Activated T-helper 1 cell treated with anti-CD3 and anti-CD28 coated beads, Interleukin-2, amount 50 U/mL, for 16 hours (primary cell): ENCODE measurements at places on chromosomes 5 and 9.

DNA sequence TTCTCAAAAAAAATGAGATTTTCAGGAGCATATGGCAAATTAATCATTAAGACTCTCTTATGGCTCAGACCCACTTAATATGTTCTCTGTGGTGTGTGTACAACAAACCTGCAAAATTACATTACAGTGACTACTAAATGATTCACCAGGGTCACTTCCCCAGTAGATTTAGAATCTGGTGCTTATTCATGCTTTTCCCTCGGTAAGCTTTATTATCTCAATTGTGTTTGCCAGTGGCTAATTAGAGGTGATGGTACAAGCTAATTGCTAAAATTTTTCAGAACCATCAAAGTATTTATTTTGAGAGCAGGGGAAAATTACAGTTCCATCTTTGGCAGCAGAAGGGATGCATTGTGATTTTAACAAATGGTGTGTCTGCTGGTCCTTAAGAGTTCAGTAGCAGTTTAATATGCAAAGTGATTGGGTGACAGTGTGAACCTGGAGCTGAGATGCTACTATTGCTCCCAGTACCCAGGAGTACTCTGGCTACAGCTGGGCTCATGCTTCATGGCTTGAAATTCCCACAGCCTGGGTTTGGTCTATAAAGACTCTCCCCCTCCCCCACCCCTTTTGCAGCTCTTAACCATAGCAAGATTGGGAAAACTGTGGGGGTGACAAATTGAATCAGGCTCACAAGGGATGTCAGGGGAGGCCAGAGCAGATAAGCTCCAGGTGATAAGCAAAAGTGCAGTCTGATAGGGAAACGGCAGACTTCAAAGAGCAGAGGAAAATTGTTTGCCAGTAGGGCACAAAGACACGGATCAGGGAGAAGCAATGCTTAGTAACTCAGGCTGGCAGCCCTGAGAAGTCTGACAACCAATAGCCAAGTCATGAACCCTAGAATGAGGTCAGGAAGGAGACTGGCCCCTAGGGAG lies 92.8 kb upstream of the RAD23B start:
- DNase-seq = no peak

DNA sequence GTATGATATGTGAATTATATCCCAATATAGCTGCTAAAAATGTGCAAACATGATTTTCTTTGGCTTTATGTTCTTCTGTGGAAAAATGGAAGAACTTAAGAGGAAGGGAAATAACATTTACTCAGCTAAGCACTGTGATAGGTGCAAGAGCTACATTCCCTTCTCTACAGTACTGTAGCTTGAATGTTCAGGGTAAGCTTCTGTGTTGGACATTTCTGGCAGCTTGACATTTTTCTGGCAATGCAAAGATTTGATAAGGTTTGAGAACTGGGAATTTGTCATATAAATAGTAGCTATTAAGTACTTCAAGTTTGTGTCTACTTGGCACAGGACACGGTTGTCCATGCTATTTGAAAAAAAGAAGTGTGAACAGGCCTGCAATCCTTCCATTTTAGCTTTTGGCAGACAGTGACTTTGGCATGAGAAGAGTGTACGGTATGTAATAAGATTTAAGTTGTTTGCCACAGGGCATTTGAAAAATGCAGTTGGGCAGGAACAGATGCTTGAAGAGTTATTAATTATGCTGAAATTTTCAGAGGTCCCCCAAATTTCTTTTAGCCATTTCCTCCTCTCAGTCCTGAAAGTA lies 77.6 kb downstream of the KIF4B start:
- no peak for DNase-seq

DNA sequence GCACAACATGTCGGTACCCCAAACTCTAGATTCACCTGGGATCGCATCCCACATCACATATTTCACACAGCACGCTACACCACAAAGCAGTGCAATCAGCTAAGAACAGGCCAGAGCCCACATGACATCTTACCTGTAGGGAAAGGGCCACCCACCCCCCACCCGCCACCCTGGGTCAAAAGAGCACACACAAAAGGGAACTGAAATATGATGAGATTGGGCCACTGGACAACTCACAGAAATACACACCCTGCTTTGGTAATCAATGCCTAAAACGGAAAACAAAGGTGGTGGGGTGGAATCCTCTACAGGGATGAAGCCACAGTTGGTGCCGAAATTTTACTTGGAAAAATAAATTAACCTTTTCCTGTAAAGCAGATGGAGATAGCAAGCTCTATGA lies 13.1 kb downstream of the RETREG1 start:
- no peak for DNase-seq

DNA sequence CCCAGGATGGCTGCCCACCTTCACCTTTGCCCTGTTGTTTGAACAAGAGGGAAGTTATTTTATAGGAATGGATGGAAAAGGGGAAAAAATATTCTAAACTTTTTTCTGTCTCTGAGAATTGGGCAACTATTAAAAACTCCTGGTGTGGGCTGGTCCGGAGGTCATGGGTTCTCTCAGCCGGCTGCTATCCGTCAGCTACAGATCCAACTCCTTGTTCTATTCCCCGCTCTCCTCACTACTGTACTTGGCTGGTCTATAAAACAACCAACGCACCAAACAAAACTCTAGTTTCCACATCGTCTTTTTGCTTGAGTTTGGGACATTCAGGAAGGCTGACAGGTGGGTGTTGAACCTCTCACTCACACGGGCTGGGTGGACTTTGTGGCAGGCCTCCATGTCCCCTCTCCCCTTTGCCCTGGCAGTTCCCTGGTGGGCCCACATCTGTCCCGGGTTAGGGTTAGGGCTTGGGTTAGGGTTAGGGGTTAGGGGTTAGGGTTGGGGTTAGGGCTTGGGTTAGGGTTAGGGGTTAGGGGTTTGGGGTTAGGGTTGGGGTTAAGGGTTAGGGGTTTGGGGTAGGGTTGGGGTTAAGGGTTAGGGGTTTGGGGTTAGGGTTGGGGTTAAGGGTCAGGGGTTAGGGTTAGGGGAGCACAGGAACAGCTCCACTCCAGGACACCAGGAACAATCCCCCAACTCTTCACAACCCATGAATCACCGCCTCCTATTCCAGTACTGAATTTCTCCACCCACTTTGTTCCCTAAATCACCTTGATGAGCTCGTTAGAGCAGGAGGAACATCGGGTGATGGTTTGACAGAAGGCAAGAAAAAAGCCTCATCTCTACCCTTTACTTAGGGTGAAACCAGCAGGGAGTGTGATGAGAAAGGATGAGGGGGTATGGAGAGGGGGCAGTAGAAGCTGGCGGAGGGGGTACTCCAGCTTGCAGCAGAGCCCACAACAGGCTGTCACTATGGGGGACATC lies 302.1 kb upstream of the IRX4 start:
- no peak for DNase-seq

GRCh38 chr5:139641116-139642080 lies 6.8 kb upstream of the CXXC5 start:
- DNase-seq = no peak

DNA sequence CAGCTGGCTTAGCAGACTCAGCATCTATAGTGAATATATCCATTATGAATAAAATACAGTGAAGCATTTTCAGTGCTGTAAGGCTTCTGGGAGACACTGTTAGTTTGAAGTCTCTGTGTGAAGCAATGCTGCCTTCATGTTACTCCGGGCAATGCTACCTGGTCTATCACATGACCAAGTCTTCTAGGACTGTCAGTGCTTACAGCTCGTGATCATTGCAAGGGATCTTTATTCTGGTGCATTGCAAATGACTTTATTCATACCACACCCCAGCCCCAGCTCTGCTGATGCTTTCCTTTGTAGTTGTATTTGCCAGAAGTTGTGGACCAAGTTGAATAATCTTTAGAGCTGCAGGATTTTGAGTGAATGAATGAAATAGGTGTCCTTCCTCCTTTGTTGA lies 21.9 kb upstream of the NDFIP1 start:
- DNase-seq = no peak

DNA sequence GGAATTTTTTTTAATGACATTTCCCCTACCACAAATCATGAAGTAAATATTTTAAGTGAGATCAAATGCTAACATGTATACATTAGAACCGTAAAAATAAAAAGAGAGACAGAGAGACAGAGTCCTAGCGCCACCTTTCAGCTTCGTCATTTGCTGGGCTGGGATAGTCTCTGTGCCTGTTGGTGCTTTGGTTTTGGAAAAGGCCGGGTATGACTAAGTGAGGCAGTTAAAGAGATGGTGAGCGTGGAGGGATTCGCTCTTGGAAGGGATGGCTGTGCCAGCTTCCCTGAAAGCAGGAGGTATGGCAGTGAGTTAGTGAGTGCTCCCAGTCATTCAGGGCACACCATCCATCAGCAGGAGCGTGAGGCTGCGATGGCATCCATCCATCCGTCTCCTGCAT lies 729.6 kb upstream of the WWC1 start:
- no peak for DNase-seq

DNA sequence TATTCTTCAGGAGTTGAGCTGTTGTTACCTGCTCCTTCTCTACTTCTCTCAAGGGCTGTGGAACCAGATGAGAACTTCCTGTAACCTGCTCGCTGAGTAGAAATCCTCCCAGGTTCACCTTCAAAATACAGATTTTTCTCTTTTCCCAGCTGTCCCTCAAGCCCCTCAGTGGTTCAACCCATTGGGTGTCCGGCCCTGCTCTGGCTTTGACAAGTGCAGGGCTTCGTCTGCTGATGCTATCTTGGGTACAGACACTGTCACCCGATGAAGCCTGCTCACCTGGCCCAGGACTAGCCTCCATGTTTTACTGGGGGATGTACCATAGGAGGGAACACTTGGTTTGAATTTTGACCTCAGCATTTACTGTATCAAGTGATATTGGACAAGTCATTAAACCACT lies 490.4 kb downstream of the IRX1 start:
- no peak for DNase-seq

DNA sequence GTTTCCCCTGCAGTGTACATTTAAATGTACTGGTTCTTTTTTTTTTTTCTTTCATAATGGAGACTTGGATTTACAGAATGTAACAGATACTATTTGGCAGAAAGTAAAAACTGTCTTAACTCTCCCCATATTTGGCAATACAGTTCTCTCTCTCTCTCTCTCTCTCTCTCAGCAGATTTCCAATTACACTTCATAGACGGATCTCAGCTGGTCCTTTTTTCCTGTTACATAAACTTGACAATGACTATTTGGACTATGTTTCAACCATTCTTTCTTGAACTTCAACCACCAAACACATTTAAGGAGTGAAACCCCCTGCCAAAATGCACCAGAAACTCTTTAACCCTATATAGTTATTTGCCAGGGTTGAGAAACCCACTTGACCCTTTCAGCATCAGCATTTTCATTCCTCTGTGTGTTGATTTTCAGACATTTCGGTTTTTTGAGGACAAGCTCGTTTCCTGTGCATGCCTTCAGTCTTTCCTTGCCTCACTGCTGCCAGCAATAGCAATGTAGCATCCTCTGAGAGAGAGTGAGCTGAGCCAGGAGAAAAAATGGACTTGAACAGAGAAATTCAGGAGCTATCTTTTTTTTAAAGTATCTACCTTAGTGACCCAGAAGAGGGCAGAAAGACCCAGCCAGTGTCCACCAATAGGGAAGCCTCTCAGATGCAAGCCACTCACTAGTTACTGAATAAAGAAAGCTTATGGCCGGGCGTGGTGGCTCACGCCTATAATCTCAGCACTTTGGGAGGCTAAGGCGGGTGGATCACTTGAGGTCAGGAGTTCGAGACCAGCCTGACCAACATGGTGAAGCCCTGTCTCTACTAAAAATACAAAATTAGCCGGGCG lies 26.0 kb upstream of the GNA14 start:
- DNase-seq = no peak

DNA sequence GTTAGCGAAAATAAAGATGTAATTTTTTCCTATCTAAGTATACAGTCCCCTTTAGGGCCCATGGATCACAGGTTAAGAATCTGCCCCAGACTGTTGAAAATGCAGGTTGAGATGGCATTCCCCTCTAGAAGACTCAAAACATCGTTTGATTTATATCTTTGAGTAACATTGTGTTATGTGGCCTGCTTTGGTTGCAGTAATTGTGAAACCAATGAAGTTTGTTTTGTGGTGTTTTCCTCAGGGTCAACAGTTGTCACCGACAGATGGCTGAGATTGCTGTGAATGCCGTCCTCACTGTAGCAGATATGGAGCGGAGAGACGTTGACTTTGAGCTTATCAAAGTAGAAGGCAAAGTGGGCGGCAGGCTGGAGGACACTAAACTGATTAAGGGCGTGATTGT lies 7.8 kb downstream of the CCT5 start:
- no peak for DNase-seq

DNA sequence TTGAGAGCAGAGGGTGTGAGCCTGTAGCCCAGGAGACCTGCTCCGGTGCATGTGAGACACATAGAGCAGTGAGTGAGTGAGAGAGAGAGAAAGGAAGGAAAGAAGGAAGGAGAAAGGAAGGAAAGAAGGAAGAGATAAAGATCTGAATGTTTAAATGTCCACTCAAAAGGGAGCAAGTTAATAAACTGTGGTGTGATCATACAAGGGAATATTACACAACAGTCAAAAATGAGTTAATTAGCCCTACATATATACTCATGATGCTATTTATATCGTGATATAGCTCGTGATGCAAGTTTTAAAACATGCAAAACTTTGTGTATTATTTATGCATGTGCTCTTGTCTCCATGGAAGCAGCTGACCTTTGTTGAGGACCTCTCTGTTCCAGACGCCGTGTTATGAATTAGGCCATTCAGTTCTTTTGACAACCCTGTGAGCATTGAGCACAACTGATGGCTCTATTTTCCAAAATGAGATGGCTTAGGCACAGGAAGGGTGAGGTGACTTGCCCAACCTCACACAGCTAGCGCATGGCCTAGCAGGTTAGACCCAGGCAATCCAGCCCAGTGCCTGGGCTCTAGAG lies 70.6 kb downstream of the HMCN2 start:
- DNase-seq = no peak

DNA sequence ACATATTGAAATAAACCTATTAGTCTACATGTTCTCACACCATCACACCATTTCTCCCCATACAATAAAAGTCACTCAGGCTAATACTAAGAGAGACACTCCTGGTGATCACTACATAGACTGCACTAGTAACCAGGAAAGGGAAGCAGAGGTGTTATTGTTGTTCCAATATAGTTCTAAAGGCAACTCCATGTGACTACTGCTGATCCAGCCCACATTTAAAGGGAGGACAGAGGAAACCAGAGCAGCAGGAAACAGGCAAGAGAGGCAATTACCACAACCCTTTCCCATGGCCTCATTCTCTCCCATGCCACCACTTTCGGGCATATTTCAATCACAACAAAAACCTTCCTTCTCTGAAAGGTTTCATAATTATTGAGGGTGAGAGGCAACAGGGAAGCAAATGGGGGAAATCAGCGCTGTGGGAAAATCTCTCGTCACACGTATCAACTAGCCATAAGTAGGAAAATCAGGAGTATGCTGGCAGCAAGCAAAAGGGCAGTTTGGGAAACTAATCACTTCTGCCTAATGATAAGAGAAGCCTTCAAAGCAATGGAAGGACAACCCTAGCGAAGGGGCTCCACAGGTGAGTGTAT lies 1.8 kb downstream of the UBAP2 start:
- DNase-seq = no peak

DNA sequence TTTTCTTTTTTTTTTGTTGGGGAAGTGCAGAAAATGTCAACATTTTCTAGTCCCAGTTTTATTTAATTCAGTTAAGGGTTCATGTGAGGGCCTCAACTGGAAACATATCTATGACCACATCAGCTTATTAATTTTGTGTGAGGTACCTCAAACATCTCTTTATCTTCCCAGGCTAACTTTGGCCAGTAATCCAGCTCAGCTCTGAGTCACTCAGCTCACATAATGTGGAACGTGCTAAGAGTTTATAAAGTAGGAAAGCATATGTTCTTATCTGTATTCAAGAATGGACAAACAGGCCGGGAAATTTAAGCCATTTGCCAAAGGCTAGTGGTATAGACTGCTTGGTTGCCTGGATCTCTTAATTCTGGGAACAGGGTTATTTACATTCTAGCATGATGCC lies 118.4 kb downstream of the INSYN2B start:
- DNase-seq = no peak
